ENCODE measurements at places on chromosomes 7 and 10. TPM values are rescaled to one million over a fixed set of nuclear protein-coding genes. Genes with fewer than 3 reads are reported as not detected.

Gene DLX6
- 2.0 TPM for total RNA-seq

Gene PDE6C
- not detected for total RNA-seq

Gene ZNF117
- 9.9 TPM for total RNA-seq

Gene PLPP4
- total RNA-seq = not detected

Data from posterior vena cava (tissue), 2 donors.